NCI-H1417 treated with DMSO at 0.1 percent for 48 hours (cell line): ENCODE measurements at places on chromosomes 7 and 10.

- DNase-seq, result no peak
Observed at GRCh38 chr7:1779445-1779844, 109.4 kb downstream of the ELFN1 start.

DNA sequence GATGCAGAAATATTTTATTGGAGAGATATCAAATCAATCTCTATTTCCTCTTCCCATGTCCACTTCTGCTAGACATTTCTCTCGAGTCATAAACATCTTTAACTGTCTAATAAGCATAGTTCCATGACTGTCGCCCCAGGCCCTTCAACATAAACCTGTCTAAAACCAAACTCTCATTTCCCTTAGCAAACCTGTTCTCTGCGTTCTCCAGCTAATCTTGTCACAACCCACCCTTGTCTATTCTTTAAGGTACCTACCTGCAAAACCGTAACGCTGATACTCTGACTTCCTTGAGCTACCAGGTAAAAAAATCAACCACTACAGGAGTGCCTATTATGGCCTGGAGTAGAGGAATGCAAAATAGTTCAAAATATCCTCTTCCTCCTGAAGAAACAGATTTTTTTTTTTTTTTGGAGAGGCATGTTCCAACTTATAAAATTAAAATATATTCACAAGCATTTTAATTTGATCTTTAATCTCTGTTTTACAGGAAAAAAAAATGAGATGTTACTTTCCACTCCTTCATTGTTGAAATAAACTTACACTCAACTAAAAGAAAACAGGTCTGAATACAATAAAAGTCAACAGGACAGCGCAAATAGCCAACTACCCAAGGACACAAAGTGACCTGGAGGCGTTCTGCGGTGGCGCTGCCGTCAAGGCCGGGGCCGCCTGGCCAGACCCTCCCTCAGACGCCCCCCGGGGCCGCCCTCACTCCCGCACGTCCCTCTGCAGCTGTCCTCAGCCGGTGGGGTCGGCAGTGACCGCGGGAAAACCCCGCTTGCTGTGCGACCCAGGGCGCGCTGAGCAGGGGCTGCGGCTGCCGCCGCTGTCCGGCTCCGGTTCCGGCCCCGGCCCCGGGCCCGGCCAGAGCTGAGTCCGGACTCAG is 765 bp downstream of the SLC25A40 start:
- DNase-seq, result no peak

GRCh38 chr10:380313-380940 is 245.2 kb downstream of the ZMYND11 start:
- no peak for DNase-seq

DNA sequence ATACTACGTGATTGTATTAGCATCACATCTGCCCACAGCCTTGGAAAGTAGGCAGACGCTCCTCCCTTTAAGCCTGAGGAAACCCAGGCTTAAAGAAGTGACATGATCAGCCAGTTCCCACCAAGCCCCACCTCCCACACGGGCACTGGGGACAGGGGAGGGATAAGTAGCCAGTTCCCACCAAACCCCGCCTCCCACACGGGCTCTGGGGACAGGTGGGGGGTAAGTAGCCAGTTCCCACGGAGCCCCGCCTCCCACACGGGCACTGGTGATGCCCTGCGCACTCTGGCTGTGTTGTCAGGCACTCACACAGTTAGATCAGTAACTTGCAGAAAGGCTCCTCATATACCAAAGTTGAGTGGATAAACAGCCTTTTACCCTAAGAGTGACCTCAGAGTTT is 606.8 kb downstream of the PTPRN2 start:
- DNase-seq, result no peak

DNA sequence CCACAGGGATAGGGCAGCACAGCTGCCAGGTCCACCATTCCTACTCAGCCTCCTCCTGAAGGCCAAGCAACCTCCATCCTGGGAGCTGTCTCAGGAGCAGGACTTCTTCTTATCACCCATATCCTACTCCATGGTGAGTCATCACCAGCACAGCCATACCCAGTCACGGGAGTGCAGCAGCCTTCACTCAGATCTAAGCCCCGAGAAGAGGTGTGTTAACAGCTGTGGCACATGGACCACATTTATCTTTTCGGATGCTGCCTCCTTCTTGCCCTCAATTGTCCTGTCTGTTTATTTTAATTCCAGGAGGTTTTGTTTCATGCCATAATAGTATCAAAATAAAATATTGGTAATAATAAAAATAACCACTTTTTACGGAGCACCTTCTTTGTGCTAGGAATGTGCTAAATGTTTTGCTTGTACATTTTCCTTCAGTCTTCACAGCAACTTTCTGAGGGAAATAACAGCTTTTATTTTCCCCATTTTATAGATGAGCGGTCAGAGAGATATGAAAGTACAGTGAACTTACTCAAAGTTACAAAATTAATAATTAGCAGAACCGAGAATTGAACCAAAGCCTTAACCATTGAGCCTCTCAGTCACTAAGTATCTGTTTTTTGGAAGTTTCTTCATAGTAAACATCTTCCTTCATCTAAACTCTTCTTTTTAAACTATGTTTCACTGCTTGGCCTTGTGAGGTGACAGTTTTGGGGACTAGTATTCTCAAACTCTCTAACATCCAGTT is 2.5 kb upstream of the KEL start:
- DNase-seq, result no peak

- no peak for DNase-seq
Observed at GRCh38 chr10:30556189-30556588, 73.4 kb downstream of the LYZL2 start.

DNA sequence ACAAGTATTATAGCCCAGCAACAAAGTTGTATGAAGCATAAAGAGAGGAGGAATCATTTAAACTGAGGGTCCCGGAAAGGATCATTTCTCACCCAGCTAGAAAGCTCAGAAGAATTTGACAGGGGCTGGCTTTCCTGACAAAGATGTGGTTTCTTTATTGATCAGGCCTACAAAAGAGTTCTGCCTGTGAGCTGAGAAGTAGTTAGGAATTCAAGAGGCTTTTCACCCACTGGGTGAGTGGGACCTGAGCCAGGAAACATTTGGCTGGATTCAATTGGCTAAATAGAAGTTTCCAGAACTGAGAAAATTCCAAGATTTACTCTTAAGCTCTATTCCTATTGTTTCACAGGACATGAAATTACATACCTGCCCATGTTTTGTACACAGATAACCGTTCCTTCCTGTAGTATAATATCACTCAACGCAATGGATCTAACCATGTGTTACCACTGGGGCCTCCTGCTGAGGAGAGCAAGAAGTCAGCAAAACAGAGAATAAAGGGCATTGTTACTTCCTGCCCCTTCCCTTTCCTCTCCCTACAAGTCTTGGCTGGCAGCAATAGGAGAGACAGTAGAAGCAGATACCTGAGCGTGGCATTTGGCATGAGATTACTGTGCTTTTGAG is 53.9 kb upstream of the PAPSS2 start:
- DNase-seq, result no peak

DNA sequence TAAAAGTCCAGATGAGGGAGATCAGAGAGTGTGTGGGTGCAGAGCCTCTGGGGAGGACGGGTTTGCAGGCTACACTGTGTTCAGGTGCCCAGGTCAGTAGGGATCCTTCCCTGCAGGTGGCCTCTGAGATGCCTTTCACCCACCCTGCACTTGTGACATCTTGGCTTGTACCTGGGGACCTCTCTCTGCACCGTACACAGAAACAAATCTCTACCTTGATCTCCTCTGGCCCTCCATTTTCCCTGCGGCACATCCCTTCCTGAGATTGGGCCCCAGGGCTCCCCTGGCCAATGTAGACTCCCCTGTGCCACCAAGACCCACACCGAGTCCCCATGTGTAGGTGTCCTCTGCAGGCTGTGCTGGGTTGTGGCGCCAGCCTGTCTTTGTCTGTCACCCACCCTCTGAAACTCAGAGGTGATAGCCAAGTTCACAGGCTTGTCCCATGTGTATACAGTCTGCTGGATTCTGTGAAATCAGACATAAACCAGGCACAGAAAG is 140.6 kb downstream of the PTPN20 start:
- no peak for DNase-seq

DNA sequence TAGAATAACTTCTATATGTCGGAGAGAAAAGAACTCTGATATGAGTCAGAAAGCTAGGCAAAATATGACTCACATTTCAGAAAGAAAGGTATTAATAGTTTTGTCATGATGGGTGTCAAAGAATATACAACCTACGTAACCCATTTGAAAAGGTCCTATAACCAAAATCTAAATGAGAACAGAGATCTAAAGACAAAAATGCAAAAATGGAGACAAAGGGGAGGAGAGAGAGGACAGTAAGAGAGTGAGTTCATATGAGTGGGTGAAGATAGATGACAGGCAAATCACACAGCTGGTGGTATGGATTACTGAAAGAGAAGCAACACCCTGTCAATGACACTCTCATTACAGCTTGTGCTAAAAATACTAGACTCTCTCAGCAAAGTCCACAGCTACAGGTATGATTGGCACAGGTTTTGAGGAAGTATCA is 25.6 kb downstream of the ANKMY2 start:
- DNase-seq, result no peak

GRCh38 chr7:81560708-81561107 is 209.1 kb downstream of the HGF start:
- no peak for DNase-seq

DNA sequence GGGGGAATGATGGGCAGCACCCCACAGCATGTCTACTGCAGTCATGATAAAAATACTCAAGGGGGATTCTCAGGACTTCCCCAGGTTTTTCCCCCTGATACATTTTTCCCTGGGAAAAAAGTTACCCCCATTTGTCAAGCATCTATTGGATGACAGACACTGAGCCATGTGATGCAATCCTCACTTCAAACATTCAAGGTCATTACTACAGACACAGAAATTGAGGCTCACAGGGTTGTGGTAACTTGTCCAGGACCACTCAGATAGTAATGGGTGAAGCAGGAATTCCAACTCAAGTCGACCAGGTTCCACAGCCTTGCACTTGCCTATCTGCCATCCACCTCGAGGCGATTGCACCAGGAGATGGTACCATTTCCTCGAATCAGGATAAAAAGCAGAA is 31.7 kb downstream of the PPP1R3C start:
- no peak for DNase-seq

DNA sequence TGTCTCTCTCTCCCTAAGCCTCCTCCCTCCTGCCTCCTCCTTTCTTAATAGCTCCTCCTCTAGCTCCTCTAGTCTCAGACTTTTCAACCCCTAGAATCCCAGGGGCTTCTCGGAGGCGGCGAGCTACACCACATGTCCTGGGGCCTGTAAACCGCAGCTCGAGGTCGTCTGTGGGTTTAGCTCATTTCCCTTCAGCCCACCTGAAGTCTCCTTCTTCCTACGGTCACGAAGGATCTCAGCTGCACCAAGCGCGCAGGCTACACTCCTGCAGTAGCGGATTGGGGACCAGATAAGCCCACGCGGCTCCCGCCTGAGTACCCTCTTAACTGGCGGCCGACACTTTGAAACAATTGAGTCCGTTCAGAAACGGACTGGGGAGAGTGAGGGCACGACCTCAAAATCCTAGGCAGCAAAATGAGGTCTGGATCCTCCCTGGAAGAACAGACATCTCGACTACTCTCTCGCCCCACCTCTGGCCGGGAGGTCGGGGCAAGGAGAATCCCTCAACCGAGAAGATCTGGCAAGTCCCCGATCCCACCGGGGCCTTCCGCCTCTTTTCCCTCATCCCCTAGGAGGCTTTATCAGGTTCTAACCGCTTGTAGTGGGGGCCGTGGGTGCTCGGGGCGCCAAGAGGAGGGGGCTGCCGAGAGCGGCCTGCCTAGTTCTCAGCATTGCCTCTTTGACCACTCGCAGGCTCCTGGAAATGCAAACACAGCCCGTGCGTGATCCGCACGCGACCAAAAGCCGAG is 1.3 kb upstream of the SORCS3 start:
- no peak for DNase-seq

GRCh38 chr7:9874182-9874581 is 1099.5 kb upstream of the PHF14 start:
- no peak for DNase-seq

GRCh38 chr10:28845009-28845682 is 167.8 kb downstream of the BAMBI start:
- no peak for DNase-seq

DNA sequence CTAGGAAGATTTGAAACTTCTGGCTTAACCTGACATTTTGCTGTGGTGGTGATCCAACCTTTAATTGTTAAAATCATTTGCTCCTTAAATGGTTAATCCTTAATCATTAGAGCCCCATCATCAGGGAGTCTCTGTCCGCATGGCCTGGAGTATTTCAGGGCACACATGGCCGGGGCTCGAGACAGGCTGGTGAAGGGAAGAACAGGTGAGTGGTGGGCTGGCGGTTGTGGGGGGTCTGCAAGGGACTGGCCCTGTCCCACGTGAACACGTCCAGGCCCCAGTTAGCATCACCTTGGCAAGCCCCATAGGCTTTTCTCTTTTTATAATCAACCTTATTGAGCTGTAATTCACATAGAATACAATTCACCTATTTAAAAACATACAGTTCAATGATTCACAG is 109.5 kb downstream of the DNAJB6 start:
- DNase-seq, result no peak

DNA sequence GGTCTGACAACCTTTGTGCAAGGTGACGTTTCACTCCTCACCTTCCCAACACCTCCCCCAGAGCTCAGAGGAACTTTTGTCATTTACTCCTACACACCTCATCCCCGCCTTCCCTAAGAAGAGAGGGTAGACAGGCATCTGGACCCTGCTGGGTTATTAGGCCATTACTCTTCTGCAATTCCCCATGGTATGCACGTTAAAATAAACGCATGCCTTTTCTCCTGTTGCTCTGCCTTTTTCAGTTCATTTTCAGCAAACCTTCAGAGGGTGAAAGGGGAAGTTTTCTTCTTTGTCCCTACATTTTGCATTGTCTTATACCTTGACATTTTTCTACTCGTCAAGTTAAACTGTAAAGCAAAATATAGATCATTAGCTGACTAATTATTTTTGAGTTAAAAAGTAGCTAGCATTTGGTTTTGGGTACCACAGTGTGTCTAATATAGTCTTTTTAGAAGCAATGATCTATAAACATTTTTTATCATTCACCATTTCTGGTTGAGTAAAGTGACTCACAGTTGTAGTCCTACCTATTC is 10.5 kb upstream of the EDRF1 start:
- DNase-seq, result no peak

- DNase-seq, result no peak
Observed at GRCh38 chr10:22651276-22651980, 63.0 kb downstream of the PIP4K2A start.

DNA sequence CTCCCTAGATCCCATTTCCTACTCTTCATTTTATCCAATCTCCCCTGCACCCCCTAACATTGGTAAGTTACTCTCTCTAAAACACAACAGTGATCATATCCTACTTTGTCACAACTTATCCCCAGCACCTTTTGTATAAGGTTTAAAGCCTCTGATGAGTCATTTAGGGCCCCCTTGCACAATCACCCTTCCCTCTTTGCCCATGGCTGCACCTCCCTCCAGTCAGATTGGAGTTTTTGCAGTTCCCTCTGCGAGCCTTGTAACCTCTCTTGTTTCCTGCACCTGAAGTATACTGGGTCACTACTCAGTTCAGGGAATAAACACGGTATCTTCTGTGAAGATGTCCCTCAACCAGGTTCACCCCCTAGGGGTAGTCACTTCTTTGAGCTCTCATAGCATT is 55.9 kb upstream of the ADRB1 start:
- no peak for DNase-seq

GRCh38 chr10:48491392-48492139 is 113.3 kb downstream of the ARHGAP22 start:
- DNase-seq, result no peak

- no peak for DNase-seq
Observed at GRCh38 chr10:70561070-70561469, 41.5 kb downstream of the PRF1 start.

GRCh38 chr10:129838794-129839193 is 125.3 kb downstream of the EBF3 start:
- DNase-seq, result no peak

- no peak for DNase-seq
Observed at GRCh38 chr7:70637726-70638125, 494.2 kb upstream of the GALNT17 start.

GRCh38 chr10:129642427-129642826 is 175.4 kb downstream of the MGMT start:
- no peak for DNase-seq
